ENCODE measurements at places on chromosomes 2 and 18.
A peak's percentile ranks its signal among the peaks of the same experiment; 100 is the strongest.

- no peak for DNase-seq
These were observed 40.2 kb downstream of the RTP5 start for GRCh38 chr2:241909769-241910168.

GRCh38 chr2:158926478-158926948, 41.9 kb upstream of the TANC1 start:
- DNase-seq: no peak

- no peak for DNase-seq
These were observed 101.5 kb downstream of the SGPP2 start for GRCh38 chr2:222525811-222526210.

- DNase-seq: no peak
These were observed 62.7 kb downstream of the EPB41L5 start for GRCh38 chr2:120075545-120075944.

DNA sequence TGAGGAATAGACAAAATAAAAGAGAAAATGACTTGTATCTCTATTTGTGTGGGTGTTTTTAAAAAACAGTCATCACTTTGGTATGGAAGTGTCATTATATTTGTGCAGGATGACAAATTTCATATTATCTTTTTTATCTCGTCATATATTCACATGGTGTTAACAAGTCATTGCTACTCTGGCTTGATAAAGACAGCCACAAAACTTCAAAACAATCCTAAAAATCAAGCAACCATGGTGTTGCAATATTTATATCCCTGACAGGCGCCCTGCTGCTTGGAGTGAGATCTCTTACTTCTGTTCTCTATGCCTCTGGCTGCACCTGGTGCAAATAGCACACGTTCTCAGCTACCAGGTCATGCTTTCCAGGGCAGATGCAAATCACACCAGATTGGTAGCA, 278.0 kb upstream of the EPHA4 start:
- DNase-seq: no peak

DNA sequence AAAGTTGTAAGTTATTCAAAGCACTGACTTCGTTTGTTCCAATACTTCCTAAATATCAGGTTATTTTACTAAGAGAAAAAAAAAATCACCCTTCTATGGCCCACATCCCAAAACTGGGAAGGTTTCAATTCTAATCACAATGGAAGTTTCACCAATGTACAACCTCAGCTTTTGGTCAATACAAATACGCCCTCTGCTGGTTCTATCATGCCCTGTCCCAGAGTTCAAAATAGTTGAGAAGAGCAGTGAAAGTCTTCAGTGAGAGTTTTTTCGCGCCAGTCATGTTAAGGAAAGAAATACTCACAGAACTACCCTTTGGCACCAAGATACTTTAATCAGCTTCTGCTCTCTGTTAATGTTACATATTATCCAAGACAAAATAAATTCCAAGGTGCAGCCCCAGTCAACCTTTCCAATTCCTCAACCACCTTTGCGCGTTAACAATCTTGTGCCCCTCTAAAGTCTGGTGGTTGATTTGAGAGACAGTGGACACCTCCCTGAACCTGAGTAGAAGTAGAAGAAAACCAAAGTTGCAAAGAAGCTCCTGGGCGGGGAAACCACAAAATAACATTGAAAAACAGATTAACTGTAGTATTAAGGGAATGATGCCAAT, 59.9 kb downstream of the SUMO1 start:
- peak; percentile 45 for DNase-seq

DNA sequence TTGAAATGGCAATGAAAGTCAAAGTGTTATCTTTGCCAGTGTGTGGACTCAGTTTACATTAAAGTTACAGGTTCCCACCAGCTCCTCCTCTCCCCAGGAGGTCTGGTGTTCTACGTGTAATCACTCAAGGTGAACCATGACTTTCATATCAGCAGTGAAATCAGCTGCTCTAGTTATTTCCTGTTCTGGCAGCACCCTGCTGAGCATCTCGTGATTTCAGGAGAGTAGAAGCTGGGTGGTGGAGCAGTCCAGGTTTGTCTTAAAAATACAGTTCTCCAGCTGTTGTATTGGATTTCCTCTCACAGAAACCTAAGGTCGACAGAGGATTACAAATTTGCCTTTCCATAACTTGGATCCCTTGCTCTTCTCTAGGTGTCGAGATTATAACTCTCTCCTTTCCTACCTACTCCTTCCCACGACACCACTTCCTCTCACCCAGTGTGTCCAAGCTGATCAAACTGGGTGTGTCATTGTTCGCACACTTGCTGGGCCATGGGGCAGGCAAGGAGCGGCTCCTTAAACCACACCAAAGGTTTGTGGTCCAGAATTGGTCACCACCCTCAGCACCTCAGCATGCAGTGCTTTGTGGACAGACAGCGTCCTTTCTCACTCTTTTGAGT, 13.0 kb upstream of the ARHGAP25 start:
- DNase-seq: no peak

- no peak for DNase-seq
These were observed 3.6 kb upstream of the AQP4 start for GRCh38 chr18:26868968-26869586.

GRCh38 chr18:46302528-46303485, 198.6 kb downstream of the HAUS1 start:
- no peak for DNase-seq

- DNase-seq: no peak
These were observed 68.1 kb upstream of the RBMS1 start for GRCh38 chr2:160561551-160562295.

- DNase-seq: no peak
These were observed 55.6 kb downstream of the ANKRD44 start for GRCh38 chr2:197254776-197255530.

GRCh38 chr2:189060096-189060642, 86.0 kb downstream of the COL3A1 start:
- DNase-seq: no peak

GRCh38 chr2:215019085-215019484, 119.3 kb downstream of the ABCA12 start:
- no peak for DNase-seq

- DNase-seq: no peak
These were observed 687.1 kb downstream of the DPP10 start for GRCh38 chr2:115129536-115129935.

- DNase-seq: no peak
These were observed 17.1 kb downstream of the SLC8A1 start for GRCh38 chr2:40434731-40435271.

GRCh38 chr2:144944546-144945220, 424.8 kb upstream of the ZEB2 start:
- no peak for DNase-seq

DNA sequence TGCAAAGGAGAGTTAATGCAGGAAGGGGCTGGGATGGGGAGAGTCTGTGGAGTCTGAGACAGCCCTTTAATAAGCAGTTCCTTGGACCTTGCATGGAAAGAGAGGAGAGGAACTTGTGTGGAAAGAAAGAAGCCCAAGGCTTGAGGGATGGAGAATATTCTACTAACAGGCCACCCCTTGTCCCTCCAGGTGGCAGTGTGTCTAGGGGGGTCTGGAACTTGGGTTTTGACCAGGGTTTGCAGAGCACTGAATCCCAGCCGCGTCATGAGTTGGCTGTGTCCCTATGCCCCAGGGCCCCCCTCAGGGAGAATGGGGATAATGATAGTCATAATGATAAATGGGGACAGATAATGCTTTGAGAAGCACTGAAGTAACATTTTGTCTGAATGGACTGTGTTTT, 15.0 kb downstream of the TCF7L1 start:
- no peak for DNase-seq

GRCh38 chr2:203853722-203854121, 13.8 kb upstream of the CTLA4 start:
- no peak for DNase-seq

- DNase-seq: no peak
These were observed 182.2 kb downstream of the NRP2 start for GRCh38 chr2:205864491-205864890.

- no peak for DNase-seq
These were observed 117.9 kb downstream of the MYCN start for GRCh38 chr2:16058256-16058655.

- no peak for DNase-seq
These were observed 42.9 kb upstream of the SNED1 start for GRCh38 chr2:240955306-240956170.

DNA sequence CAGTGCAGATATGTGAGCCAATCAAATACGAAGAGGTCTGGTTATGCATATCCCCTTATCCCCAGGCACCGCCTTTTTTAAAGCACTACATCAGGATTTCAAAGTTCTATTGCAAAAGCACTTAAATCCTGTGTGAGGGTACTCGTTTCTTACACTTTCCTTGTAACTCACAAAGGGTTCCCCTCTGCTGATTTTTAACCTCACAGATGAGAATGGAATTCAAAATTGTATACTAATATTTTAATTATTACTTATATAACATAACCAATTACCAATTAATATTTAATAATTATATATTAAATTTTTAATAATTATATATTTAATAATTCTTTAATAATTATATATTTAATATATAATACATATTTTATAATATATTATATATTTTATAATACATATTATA, 126.2 kb upstream of the MAPRE2 start:
- DNase-seq: no peak

DNA sequence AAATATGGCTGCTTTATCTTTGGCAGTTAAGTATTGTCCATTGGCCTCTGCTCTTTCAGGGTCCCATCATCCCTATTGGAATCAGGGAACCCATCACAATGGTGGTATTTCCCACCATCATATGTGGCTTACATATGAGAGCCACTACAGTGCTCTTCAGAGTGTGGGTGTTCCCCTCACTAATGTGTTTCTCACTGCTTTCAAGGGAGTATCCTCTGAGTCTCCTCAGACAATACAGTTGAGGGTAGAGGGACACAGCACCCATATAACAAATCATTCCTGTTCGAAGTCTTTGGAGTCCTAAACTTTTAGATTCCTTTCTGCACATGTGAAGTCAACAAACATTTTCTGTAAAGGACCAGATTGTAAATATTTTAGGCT, 48.8 kb upstream of the DNAJC10 start:
- no peak for DNase-seq

- no peak for DNase-seq
These were observed 11.5 kb upstream of the INPP5D start for GRCh38 chr2:233048569-233049193.

- no peak for DNase-seq
These were observed 106.4 kb upstream of the RBBP8 start for GRCh38 chr18:22826726-22827125.

GRCh38 chr18:31652357-31652756, 32.0 kb downstream of the B4GALT6 start:
- DNase-seq: no peak

GRCh38 chr2:203870481-203870880, 2.9 kb downstream of the CTLA4 start:
- no peak for DNase-seq

- DNase-seq: no peak
These were observed 45.8 kb upstream of the NFU1 start for GRCh38 chr2:69483024-69483423.

DNA sequence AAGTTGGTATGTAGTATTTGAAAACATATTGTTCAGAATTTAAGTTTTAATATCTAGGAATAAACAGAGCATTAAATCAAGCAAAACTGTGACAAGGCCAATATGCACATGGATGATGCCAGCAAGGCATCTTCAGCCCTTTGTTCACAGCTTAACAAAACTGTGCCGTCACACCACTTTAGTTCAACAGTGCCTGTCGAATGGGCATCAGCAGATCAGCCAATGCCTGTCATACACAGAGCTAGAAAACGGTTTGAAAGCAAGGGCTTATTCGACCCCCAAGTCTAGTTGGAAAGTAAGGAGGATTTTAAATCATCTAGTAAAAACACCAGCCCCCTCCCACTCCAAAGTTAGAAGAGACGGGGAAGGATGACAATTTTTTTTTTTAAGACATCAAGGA, 16.7 kb downstream of the ZEB2 start:
- no peak for DNase-seq

DNA sequence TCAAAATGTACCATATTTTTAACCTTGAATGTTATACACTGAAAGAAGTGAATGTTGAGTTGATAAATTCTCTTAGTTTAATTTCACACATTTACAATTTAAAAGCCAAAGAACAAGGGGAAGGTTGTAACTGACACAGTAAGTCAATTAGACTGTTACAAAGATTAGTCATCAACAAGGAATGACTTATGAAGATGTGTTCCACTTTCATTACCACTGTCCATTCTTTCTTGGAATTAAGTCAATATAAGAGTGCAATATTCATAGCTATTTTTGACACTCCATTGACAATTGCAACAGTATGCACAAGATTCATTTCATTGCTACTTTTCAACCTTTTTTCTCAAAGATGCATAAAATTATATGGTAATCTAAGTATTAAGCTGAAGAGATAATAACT, 291.3 kb downstream of the RIT2 start:
- no peak for DNase-seq

GRCh38 chr2:237045449-237045848, 40.2 kb upstream of the COPS8 start:
- no peak for DNase-seq

DNA sequence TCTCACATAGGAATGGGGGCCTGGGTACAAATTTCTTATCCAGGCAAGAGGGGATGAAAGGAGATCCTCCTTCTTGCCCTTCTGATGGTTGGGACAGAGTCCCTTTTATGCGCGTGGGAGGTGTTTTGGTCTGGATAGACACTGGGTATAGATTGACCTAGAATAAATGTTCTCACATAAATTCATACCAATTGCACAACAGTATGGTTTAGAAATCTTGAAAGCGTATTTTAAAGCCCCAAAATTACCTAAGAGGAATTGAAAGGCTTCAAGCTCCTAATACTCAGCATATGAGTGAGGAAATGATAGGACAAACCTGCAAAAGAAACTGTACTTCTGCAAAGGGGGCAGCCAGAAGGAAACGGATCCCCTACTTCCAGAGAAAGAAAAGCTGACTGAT, 2.6 kb upstream of the BCL2 start:
- no peak for DNase-seq
